ENCODE measurements at places on chromosomes 3 and 15.
A peak's percentile ranks its signal among the peaks of the same experiment; 100 is the strongest.

DNA sequence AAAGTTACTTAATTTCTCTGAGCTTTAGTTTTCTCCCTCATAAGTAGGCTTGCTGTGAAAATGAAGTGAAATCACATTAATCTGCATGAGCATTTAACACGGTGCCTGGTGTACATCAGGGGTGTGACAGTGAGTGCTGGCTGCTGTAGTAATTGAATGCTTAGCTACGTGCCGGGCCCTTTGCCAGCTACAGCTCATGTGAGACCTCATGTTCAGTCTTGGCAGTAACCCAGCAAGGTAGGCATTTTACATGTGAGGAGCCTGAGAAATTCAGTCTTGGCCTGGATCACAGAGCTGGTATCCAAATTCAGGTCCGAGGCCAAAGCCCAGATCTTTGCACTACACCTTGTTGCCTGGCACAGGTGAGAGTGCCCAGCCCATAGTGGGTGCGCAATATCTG is 9.1 kb downstream of the GHRL start:
- ATAC-seq = no peak

DNA sequence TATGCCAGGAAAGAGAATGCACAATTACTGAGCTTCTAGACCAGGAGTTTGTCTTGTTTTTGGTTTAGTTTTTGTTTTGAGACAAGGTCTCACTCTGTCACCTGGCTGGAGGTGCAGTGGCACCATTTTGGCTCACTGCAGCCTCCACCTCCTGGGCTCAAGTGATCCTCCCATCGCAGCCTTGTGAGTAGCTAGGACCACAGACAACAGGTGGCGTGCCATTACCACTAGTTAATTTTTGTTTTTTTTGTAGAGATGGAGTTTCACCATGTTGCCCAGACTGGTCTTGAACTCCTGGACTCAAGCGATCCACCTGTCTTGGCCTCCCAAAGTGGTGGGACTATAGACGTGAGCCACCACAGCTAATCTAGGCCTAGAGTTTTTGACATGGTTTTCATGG is 104.4 kb upstream of the CCDC54 start:
- ATAC-seq = no peak

GRCh38 chr3:9168241-9168741 is 81.2 kb downstream of the SRGAP3 start:
- peak; percentile 55 for ATAC-seq

- ATAC-seq = no peak
Measured at GRCh38 chr15:94286583-94286982, 55.2 kb downstream of the MCTP2 start.

- ATAC-seq = no peak
Measured at GRCh38 chr3:194465246-194465645, 21.6 kb downstream of the ATP13A3 start.

- no peak for ATAC-seq
Measured at GRCh38 chr15:39538936-39539335, 41.9 kb upstream of the THBS1 start.

DNA sequence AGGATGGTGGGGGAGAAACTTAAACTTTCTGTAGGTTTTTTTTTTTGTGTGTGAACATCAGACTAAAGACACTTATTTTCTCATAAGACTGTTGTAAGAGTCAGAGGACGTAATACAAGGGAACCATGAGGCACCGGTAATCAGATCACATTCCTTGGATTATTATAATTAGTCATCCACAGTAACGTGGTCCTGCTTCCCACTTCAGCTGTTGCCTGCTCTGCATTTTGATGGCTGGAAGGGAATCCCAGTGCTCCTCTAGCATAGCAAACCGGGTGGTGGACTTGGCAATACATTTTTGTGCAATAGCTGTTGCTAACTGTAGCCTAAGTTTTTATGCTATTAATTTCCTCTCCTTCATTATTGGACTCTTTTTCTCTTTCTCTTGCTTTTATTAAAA is 294.8 kb downstream of the NR2F2 start:
- no peak for ATAC-seq

- ATAC-seq = no peak
Measured at GRCh38 chr15:75325922-75326321, 9.9 kb upstream of the COMMD4 start.

GRCh38 chr3:26962492-26963360 is 340.2 kb downstream of the LRRC3B start:
- ATAC-seq = no peak

DNA sequence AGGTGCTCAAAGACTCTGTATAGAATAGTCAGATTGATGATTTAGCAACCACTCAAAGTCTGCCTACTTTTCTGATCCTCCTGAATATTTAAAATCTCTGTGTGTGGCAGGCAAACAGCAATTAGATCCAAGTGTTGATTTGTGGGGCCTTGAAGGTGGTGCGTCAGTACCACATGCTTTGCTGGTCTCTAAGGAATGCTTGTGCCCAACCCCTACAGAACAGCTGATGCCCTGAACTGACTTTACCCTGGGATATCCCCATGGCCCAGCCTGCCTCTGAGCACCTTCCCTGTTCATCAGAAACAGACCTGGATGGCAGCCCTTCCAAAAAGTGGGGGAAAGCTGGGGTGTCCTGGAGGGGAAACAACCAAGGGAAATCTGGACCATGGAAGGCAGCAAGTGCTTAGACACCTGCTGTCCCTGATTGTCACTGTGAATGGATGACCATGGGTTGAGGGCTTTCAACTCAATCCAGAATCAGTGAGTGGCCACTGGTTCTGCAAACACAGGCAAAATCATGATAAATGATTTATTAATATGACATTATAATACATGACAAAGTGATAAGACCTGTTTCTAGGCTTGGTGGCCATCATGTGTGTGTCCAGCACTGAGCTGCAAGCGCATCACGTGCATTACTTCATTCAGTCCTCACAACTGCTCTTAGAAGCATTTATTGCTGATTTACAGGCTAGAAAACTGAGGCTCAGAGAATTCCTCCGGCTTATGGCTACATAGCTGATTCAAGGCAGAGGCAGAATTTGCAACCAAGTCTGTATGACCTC is 76.1 kb upstream of the TPM1 start:
- no peak for ATAC-seq

- ATAC-seq = no peak
Measured at GRCh38 chr3:129371041-129371826, 57.2 kb downstream of the EFCAB12 start.

DNA sequence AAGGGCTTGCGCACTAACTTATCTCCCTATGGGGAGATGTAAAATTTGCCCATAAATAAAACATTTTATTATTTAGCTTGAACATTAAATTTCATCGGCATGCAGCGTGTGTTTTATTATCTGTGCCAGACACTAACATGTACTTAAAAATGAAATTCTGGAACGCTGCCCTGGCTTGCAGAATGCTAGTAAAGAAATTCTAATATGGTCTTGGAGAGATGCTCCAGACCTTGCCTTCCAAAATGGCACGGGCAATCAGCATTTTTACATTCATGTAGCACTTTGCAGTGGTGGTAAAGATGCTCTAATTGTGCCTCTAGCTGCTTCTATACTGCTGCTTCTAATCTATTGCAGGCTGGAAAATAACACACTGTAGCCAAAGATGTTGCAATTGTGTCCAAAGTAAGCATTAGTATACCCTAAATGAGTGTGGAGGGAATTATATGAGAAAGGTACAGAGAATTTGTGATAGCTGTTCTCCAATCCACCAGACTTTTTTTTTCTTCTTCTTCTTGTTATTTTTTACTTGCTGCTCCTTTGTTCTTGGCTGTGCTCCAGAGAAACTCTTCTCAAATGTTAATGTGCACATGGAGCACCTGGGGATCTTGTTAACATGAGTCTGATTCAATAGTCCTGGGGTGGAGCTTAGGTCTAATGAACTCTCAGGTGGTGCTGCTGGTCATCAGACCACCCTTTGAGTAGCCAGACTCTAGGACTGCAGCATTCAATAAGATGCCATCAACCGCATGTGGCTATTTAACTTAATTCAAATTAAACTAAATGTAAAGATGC is 47.3 kb downstream of the CRABP1 start:
- no peak for ATAC-seq

GRCh38 chr15:67100801-67101581 is 35.6 kb downstream of the SMAD3 start:
- ATAC-seq = no peak

DNA sequence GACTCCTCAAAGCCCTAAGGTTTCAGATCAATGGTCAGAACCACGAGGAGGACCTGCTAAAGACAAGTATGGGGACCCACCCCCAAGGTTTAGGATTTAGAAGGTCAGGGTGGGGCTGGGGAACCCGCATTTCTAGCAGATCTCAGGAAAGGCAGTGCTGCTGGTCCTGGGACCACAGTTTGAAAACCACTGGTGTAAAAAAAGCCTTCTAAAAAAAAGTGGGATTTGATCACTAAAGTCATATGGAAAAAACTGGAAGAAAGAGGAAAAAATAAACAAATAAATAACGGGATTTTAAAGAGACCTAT is 832 bp downstream of the SLC41A3 start:
- no peak for ATAC-seq

GRCh38 chr3:180117381-180118163 is 80.8 kb upstream of the PEX5L start:
- no peak for ATAC-seq

DNA sequence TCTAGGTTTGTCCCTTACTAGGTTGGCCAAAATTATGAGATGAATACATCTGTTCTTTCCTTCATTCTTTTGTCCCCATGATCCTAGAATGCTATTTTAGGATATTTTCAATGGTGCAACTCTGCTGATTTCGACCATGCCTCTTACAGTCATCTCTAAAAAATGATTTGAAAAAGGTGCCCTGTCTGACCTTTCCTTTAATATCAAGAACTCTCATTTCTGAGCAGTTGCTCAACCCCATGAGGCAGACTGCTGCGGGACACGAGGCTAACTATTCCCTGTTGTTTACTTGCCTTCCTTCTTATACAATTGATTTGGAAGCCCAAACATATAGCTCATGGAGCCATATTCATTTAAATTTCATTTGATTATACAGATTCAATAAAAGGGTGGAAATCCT is 14.6 kb downstream of the PLSCR2 start:
- no peak for ATAC-seq

DNA sequence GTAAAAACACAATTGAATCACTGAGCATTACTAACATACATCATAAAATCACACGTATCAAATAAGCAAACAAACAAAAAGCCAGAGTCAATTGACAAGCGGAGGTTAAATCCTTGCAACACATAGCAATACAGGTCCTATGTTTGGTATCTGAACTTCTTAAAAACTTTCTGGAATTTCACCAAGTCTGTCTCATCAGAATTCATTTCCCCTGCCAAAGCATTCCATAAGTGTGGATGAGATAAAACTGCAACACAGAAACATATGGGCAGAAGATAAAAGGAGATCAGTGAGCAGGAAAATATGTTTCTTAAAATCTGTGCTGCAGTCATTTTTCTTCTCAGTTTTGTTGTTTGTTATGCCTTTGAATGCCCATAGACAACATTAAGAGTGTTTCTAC is 1155.5 kb downstream of the TBL1XR1 start:
- no peak for ATAC-seq

- no peak for ATAC-seq
Measured at GRCh38 chr3:55483196-55484095, 3.7 kb downstream of the WNT5A start.

DNA sequence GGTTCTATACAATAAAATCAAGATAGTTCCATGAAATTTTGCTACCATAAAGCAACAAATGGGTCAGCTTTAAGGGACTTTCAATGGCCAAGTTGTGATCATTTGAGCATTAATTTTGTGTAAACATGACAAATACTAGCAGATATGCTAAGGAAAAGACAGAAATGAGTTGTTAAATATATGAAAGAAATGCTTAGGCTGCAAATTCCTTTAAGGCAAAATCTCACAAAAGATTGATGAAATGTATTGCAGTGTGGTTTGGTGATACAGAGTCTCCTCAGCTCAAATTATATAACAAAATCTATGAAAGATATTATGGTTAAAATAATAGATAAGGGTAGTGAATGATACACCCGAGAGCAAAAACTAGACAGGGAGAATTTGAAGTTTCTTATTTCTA is 377.2 kb downstream of the RAP2B start:
- no peak for ATAC-seq

- ATAC-seq = no peak
Measured at GRCh38 chr3:146159037-146159436, 1.9 kb downstream of the PLOD2 start.

- peak; percentile 53 for ATAC-seq
Measured at GRCh38 chr3:130759692-130760338, 13.2 kb upstream of the PIK3R4 start.
